ENCODE measurements at places on chromosomes 3 and 15.

- no peak for DNase-seq
Measured at GRCh38 chr3:4745235-4745610, 234.0 kb upstream of the BHLHE40 start.

GRCh38 chr15:57228395-57228794, 147.9 kb upstream of the CGNL1 start:
- no peak for DNase-seq

- no peak for DNase-seq
Measured at GRCh38 chr3:61360297-61360965, 109.2 kb upstream of the FHIT start.

GRCh38 chr3:184783319-184783718, 28.6 kb upstream of the VPS8 start:
- DNase-seq, result no peak

- DNase-seq, result no peak
Measured at GRCh38 chr15:46489276-46489675, 854.4 kb downstream of the SQOR start.

- no peak for DNase-seq
Measured at GRCh38 chr15:64943512-64944225, 32.0 kb downstream of the ANKDD1A start.

DNA sequence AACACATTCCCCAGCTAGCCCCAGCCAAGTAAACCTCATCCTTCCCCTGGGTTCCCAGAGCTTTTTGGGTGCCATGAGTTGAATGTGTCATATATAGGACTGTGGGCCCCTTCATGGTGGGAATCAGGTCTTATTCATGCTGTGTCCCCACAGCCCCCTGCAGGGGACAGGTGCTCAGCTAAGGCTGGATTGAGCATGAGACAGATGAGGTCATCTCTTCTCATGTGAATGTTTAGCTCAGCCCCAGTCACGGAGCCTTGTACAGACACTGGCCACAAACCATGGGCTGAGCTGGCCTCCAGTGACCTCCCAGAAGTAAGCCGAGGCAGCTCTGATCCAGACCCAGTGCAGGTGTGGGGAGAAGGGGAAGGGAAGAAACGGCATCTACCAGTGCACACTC, 70.7 kb downstream of the C3orf70 start:
- DNase-seq, result no peak

DNA sequence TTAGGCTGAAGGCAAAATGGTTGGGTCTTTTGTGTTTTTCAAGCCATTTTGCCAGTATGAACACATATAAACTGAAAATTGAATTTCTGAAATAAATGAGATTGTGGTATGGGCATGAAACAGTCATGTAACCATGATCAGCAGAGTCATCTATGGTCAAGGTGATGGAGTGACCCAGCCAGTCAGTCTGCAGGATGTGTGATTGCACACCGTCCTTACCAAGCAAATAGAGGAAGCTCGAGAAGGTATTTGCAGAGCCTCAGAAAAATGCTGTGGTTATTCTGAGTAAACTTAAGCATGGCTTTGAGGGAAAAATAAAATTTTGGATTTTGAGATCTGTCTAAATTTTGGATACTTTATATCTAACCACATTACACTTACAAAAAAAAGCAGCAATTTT, 95.9 kb upstream of the RNF7 start:
- DNase-seq, result no peak

GRCh38 chr15:99409097-99409473, 156.7 kb upstream of the MEF2A start:
- no peak for DNase-seq

DNA sequence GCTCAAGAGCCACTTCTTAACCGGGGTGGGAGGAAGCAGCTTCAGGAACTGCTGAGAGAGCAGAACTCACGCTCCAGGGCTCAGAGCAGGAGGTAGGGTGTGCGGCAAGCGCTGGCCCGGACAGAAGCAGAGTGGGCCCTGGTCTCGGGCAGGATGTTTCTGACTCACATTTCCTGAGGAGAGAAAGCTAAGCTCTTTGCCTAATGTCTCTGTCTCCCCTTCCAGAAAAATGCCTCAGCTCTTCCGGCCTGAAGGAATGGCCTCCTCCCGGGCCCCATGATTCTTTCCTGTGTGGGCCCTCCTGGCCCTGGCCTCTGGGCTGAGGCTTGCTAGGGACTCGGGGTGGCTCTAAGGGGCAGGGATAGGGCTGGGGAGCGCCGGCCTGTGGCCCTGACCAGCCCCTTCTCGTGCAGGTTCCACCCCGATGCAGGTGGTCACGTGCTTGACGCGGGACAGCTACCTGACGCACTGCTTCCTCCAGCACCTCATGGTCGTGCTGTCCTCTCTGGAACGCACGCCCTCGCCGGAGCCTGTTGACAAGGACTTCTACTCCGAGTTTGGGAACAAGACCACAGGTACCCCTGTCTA, 4.1 kb upstream of the STAB1 start:
- DNase-seq, result no peak

GRCh38 chr3:39108200-39108710, 775 bp downstream of the TTC21A start:
- DNase-seq, result no peak

DNA sequence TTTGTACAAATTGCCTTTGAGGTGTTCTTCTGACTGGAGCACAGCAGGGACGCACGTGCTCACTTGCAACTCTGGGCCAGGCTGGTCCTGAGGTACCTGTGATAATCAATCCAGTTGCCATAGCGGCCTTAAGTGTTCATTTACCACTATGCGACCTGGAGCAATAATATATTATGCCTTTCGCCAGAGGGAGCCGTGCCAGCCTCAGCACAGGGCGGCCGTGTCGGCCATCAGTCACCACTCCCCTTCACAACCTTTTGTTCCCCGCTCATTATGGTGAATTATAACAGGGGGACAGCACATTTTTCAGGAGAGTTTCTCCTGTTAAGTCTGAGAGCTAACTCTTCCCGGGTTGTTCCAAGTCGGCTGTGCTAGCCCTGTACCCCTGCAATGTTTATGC, 289.7 kb downstream of the RORA start:
- DNase-seq, result no peak

- DNase-seq, result no peak
Measured at GRCh38 chr3:71753701-71754609, at the start of gene GPR27. TSS of gene GPR27 (plus strand) at chr3:71753855. CDS start at chr3:71754050, 195 bp downstream.

GRCh38 chr15:68305420-68305871, 27.9 kb downstream of the FEM1B start:
- no peak for DNase-seq

Data from NCI-H2081 treated with DMSO at 0.1 percent for 48 hours (cell line).